Fibroblast of skin of left biceps (primary cell): ENCODE measurements at places on chromosomes 16 and 17.

DNA sequence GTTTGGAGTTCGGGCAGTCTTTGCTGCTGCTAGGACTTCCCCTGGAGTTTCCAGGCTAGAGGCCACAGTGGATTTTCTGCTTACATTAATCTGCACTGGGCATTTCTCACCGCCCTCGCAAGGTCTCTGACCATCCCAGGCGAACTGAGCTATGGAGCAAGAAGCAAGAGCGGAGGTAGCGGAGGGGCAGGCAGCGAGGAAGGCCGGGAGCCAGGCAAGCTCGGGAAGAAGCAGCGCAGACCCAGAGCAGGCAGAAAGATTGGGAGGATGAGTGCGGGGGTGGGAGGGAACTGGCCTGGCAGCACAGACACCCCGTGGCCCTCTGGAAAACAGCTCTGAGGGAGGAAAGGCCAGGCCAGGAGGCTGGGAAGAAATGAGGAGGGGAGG lies 3.8 kb downstream of the COTL1 start:
- DNase-seq, result no peak

- DNase-seq, result no peak
These were observed 140.2 kb downstream of the AATF start for GRCh38 chr17:37088913-37089312.

DNA sequence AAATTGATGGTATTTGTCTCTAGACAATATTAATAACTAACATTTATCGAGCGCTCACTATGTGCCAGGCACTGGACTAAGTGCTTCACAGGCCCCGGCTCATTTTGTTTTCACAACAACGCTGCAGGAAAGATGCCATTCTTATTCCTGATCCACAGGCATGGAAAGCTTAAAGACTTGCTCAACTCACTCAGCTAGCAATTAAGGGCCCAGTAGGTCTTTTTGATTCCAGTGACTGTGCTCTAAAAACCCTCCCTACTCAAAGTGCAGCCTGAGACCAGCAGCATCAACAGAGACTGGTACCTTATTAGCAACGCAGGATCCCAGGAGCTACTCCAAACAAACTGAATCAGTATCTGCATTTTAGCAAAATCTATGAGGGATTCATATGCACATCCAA lies 35.3 kb downstream of the CUEDC1 start:
- no peak for DNase-seq

DNA sequence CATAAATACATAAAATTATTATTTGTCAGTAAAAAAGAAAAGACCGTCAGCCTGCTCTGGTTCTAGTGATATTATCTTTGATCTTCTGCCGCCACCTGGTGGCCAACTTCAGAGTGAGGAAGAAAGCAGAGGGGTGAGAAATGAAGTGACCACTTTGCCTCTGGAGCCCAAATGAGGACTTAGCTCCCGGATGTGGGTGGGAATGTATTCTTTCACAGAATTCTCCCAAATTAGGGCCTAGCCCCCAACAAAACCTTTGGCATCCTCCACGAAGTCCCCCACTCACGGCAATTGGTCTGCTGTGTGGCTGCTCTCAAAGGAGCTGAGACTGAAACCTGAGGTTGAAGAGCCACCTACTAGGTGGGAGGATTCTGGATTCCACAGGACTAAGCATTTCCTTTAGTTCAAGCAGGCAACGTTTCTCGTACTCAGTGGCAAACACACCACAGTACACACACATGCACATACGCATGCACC lies 4.9 kb upstream of the ZNF267 start:
- no peak for DNase-seq
